GDM1 (cell line): ENCODE measurements at places on chromosomes 3 and 15.
A peak's percentile ranks its signal among the peaks of the same experiment; 100 is the strongest.

GRCh38 chr15:70650567-70651302 lies 112.6 kb downstream of the UACA start:
- DNase-seq: no peak

- no peak for DNase-seq
These were observed 21.4 kb downstream of the XPC start for GRCh38 chr3:14156843-14157561.

- DNase-seq: no peak
These were observed 21.1 kb downstream of the DNASE1L3 start for GRCh38 chr3:58189691-58190090.

DNA sequence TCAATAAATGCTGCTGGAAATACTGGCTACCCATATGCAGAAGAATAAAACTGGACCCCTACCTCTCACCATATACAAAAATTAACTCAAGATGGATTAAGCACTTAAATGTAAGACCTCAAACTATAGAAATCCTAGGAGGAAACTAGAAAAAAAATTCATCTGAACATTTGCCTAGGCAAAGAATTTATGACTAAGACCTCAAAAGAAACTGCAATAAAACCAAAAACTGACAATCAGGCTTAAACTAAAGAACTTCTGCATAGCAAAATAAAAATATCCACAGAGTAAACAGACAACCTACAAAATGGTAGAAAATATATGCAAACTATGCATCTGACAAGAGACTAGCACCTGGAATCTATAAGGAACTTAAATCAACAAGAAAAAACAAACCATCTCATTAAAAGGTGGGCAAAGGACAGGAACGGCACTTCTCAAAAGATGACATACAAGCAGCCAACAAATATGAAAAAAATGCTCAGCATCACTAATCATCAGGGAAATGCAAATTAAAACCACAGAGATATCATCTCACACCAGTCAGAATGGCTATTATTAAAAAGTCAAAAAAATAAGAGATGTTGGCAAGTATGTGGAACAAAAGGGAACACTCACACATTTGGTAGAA lies 47.0 kb downstream of the MYO9A start:
- DNase-seq: no peak

DNA sequence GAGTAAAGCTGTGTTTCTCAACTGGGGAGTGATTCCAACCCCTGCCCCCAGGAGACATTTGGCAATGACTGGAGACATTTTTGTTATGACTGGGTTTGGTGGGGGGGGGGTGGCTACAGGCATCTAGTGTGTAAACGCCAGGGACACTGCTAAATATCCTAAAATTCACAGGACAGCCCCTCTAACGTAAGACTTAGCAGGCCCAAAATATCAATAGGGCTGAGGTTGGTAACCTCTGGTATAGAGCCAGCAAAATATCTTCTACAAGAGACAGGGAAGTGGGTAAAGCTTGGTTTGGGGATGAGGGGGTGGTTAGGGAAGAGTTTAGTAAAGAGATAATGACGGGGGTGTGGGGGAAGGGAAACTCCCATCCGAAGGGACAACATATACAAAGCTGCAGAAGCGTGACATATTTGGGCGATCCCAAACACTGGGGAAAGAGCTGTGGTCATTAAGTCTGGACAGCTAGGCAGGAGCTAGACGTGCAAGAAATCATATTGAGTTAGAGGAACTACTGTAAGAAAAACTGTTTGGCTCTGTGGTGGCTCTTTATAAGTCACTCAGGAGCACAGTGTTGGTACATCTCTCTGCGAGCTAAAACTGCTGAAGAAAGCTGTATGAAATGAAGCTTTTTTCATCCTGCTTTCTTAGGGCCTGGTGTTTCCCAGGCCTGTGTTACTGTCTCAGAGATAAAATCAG lies 697 bp upstream of the TRIM69 start:
- peak; percentile 19 for DNase-seq

- DNase-seq: no peak
These were observed 610 bp downstream of the MAP4 start for GRCh38 chr3:48015431-48016180.

DNA sequence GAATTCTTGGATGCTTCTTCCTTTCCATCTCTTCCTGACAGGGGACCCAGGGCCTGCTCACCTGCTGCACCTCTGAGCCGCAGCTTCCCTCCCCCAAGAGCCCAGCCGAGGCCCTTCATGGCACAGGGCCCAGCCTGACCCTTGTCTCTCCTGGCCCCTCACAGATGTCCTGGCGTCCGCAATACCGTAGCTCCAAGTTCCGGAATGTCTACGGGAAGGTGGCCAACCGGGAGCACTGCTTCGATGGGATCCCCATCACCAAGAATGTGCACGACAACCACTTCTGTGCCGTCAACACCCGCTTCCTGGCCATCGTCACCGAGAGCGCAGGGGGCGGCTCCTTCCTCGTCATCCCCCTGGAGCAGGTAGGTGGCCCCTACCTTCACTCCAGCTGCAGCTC lies 66.2 kb downstream of the CORO2B start:
- no peak for DNase-seq

DNA sequence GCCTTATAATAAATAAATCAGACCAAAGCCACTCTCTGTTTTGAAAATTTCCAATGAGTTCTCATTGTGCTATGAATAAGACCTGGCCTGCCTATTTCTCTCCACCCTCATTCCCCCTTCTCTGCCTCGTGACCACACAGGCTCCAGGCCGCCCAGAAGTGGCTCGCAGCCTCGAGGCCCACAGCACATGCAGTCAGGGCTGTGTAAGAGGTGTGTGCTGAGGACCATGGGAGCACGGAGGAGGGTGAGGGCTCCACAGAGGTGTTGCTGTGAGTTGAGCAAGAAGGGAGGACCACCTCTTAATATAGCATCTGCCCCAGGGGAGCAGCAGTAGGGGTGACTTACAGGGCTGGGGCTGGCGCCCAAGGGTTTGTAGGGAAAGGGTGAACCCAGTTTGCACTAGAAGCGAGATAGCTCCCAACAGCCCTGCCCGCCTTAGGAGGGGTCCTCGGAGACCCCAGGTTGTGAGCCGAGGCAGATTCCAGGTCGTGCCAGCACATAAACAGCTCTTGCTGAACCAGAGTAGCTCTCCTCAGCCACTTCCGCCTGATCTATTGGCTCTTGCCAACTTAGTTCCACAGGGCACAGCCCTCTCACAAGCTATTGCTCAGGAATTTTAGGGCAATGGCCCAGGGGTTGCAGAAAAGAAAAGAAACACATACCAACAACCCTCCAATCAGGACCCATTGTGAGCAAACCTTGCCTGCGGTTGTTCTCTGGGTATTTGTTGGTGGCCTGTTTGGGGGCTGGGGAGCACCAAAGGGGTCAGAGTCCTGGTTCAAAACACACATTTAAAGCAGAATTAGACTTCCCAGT lies 117.7 kb downstream of the MYLK start:
- DNase-seq: no peak

DNA sequence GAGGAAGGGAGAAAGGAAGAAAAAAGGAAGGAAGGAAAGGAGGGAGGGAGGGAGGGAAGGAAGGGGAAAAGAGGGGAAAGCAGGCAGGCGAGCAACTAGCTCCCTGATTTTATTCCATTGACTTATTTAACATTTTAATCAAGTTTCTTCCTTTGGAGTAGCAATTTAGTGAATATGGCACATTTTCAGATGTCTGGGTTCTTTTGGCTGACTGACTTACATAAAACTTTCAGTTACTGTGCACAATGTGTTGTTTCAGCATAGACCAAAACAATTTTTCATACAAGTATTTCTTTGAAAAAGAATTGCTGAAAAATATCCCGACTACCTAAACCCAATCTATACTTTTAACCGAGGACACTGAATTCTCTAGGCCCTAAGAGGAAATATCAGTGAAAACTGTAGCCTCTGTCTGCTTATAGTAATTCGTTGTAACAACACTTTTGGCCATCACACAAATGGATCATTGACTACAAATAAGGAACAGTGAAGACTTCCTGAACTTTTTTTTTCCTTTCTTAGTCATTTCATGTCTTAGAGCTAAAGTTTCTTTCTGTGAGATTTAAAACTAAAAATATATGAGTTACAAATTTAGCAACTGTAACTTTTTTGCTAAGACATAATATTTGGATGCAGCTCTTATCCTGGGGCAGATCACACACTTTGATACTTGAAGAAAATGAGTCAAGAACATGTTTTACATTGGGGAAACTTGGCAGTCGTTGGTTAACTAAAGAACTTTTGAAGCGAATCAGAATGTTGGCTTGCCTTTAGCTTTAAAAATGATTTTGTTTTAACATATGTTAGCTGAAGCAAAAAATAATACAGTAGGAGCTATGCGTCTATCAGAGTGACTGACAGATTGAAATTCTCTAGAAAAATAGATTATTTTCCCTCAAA lies 79.6 kb downstream of the SOX2 start:
- no peak for DNase-seq

GRCh38 chr3:49294343-49294742 lies 17.3 kb upstream of the C3orf62 start:
- no peak for DNase-seq

DNA sequence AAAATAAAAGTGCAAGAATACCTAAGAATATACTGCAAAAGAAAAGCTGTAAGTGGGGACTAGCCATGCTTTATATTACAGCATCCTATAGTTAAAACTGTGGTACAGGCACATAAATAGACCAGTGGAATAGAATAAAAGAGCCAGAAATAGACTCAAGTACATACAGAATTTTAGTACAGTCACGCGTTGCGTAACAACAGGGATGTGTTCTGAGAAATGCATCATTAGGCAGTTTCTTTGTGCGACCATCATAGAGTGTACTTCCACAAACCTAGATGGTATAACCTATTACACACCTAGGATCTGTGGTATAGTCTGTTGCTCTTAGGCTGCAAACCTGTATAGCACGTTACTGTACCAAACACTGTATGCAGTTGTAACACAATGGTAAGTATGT lies 61.8 kb downstream of the PCCB start:
- no peak for DNase-seq

DNA sequence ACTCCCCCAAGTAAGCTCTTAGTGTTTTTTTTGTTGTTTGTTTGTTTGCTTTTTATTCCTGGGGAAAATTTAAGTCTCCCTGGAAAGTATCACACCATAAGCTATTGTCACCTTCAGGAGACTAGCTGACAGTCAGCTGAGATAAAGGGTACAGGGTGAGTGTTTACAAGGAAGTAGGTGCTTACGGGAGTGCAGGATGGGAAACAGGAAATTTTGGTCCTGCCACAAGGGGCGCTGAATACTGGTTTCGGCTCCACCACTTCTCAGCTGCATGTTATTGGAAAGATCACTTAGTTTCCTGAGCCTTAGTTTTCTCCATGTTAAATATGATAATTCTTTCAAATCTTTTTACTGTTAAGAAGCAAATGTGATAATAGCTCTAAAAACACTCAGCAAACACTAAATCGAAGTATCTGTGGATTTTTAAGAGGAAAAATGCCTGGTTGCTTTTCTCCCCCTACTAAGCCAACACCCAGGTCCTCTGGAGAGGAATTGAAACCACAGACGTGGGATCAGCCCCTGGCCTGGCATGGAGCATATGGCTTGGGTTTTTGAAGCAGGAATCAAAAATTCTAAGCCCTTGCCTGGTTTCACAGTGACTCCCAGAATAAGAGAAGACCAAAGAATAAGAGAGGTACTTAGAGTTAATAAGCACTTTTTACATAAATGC lies 90.7 kb downstream of the SCN11A start:
- no peak for DNase-seq

DNA sequence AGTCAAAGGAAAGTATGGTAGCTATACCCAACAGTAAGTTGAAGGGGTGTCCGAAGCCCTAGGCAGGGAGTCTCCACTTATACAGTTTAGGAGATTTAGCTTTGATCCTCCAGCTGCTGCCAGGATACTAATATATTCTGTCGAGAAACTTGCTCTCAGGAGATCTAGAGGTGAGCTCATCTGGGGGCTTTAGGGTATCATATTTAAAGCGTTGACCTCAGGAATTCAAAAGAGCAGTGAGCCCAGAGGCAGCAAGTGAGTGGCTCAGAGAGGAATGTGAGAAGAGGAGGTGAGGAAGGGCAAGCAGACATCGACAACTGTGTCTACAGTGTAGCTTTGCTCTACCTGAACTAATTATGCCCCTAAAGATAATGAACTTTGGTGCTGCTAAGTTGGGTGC lies 245.1 kb upstream of the LRTM1 start:
- no peak for DNase-seq

DNA sequence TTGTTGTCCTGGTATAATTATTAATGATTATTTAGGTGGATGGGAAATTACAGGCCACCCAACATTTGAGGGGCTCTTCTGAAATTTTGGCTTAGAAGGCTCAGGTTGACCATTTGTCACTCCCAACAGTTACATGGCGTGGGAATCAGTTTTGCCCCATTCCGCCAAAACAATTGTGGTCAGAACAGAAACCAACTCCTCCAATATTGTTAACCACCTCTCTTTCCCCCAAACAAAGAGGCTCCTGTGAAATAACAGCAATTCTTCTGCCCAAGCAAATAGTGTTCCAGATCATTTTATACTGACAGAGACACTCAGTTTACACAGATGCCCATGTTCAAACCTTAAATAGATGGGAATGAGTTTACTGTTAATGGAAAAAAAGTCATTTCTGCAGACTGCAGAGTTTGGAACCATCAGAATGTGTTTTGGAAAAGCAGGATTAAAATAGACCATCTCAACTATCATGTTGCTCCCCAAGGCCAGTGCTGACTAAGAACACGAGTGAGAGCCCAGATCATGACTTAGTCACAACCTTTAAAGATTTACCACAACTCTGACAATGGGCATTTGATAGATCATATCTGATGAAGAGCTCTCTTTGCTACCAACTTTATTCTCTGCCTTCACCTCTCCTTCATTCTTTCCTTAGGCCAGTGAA lies 102.1 kb downstream of the DUT start:
- no peak for DNase-seq

- DNase-seq: no peak
These were observed 490.3 kb downstream of the MECOM start for GRCh38 chr3:169173231-169173630.

DNA sequence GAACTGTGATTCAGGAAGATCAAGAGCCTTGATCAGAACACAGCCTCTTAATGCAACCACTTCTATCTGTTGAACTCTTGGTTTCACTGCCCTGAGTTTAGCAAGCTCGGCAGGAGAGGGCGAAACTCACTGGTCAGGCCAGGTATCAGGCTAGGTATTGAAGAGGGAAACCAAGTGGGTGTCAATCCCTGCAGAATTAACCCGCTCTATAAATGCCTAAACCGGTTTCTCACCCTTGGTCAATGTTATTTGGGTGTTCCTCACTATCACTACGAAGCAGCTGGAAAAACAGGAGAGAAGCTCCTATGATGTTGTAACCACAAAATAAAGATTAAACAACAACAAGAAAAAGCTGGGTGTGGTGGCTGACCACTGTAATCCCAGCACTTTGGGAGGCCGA lies 23.9 kb downstream of the LIPH start:
- DNase-seq: no peak

- DNase-seq: peak; percentile 87
These were observed 507 bp upstream of the GOLIM4 start for GRCh38 chr3:168096210-168096652.

DNA sequence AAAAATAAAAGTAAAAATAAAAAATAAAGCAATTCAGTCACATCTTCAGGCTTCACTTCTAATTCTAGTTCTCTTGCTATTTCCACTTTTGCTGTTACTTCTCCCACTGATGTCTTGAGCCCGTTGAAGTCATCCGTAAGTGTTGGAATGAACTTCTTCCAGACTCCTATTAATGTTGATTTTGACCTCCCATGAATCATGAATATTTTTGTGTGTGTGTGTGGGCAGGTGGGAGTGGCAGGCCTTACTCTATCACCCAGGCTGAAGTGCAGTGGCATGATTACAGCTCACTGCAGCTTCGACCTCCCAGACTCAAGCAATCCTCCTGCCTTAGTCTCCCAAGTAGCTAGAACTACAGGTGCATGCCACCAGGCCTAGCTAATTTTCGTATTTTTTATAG lies 10.7 kb downstream of the USP4 start:
- no peak for DNase-seq
